Stimulated activated CD4-positive, alpha-beta T cell treated with anti-CD3 and anti-CD28 coated beads, TNF-alpha, amount 100 ng/mL, for 1 hour (primary cell): ENCODE measurements at places on chromosomes 3 and 15.

DNA sequence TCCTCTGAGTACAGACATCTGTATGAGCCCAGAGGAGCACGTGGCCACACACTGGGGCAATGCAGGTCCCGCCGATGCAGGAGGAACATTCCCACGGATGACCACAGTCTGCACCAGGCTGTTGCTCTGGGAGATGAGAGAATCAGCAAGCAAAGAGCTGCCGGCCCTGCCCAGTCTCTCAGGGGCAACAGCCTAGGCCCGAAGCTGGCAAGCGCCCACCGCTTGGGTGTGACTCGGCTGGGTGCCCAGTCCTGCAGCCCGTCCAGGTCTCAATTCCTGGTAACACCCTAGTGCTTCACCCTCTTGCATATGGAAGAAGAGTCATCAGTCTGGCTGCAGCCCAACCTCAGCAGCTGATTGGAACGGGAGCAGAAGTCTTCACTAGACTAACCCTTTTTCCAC, 153.7 kb upstream of the HES1 start:
- no peak for DNase-seq

DNA sequence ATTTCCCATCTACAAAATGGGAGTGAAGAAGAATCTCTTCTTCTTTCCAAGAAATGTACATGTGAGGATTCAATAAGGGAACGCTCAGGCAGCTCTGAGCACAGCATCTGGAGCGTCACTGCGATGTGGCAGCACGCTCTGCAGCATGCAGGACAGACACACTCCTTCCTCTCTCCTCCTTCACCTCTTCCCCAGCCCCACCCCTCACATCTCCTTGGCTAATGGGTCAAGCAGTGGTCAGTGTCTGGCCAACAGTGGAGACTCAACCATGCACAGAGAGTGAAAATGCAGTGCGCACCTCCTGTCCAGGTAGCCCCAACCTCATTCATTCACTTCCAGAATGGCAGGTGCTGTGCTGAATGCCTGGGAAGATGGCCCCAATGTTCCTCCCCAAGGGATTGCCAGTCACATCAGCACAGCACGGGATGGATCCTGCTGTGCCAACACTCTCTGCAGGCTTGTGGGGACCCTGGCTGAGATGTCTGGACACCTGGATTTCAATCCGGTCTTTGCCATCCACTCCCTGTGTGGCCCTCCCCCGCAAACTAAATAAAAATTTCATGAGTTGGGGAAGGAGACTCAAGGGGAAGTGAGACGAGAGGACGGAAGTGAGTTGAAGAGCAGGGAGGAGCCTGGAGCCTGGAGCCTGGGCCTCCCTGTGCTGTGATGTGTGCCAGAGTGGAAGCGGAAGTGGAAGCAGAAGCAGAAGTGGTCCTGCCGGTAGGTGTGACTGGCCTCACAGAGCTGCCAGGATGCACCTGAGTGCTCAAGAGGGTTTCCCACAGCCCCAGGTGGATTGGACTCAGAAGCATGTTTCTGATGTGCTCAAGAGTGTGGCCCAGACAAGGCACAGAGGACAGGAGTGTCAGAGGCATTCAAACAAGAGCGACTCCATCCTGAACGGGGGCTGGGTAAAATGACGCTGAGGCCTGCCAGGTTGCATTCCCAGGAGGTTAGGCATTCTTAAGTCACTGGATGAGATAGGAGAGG, 163.9 kb downstream of the SMAD6 start:
- DNase-seq: no peak

DNA sequence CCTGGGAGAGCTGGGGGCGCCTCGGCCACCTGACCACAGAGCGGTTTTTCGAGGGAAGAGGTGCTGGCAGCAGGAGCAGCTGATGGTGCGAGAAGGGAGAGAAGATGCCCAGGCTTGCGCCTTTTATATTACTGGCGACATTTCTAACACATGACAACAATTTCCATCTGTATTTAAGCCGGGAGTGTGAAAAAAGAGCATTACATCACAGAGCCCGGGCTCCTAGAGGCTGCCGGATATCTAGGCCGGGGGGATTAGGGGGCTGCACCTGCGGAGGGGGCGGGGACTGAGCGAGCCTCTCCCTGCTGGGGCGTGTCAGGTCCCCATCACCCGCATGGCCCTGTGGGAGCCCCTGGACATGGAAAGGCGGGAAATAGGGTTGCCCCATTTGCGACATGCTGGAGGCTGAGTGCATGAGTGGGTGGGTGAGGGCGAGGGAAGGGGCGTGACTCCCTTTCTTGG, 440.7 kb downstream of the MAGI1 start:
- DNase-seq: no peak

DNA sequence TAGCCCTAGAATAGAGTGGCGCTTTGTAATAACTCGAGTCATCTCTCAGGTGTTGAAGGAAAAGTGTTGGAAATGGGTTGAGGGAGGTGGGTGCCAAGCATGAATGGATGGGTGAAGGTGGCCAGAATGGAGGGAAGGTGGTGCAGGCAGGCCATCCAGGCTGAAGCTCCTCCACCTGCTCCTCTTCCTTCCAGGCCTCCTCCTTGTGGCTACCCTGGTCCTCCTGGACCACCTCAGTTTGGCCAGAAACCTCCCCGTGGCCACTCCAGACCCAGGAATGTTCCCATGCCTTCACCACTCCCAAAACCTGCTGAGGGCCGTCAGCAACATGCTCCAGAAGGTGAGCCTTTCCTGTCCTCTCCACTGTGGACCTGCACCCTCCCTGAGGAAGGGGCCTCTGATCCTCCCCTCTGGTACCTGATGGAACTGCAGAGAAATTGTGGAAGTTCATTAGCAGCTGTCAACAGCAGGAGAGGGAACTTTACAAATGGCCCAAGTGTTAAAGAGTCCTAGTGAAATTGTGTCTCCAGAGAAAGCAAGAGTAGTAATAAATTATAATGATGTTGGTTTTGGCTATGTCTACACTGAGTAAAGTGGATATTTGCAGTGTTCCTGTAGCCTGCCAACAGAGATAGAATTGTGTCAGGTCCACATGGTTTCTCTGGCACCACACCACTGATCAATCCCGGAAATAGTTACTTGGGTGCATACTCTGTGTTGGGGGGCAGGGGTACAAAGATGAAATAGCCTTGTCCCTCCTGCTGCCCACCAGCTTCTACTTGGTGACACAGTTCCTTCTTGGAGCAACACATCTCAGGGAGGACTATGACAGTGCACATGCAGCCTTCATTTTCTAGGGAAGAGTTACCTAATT, 1.6 kb downstream of the IL12A start:
- no peak for DNase-seq

GRCh38 chr15:52069559-52069958, 43.0 kb downstream of the BCL2L10 start:
- DNase-seq: no peak

DNA sequence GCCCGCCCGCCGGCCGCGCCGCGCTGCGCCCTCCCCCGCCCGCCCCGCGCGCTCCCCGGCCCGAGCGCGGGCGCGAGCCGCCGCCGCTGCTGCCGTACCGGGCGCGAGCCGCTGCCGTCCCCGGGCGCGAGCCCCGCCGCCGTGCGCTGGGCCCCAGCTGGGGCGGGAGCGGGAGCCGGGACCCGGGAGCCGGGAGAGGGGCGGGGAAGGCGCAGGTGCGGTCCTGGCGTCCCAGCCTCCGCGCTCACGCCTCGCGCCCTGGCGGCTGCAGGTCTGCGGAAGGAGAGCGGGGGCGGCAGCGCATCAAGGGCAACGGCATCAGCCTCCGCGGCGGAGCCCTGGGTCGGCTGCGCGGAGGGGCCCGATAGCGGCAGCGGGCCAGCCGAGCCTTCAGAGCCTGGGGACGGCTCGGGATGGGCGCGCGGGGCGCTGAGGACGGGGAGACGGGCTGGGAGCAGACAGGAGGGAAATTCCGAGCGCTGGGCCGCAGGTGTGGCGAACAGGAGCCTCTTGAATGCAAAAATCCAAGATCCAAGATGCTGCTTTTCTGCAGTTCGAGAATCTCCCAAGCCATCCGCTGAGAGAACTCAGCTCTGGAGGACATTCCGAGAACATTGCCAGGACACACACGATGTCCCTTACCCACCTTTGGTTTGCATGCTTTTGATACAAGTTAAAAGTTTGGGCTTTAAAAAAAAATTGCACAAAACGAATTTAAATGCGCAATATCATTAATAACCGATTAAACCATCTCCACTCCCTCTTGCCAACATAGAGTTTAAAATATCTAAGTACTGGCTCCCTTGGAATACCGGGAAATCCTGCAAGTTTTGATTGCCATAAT, 251.1 kb downstream of the TJP1 start:
- DNase-seq: no peak
